Right cardiac atrium (tissue), 5 donors: ENCODE measurements at places on chromosomes 7 and 10.

DNA sequence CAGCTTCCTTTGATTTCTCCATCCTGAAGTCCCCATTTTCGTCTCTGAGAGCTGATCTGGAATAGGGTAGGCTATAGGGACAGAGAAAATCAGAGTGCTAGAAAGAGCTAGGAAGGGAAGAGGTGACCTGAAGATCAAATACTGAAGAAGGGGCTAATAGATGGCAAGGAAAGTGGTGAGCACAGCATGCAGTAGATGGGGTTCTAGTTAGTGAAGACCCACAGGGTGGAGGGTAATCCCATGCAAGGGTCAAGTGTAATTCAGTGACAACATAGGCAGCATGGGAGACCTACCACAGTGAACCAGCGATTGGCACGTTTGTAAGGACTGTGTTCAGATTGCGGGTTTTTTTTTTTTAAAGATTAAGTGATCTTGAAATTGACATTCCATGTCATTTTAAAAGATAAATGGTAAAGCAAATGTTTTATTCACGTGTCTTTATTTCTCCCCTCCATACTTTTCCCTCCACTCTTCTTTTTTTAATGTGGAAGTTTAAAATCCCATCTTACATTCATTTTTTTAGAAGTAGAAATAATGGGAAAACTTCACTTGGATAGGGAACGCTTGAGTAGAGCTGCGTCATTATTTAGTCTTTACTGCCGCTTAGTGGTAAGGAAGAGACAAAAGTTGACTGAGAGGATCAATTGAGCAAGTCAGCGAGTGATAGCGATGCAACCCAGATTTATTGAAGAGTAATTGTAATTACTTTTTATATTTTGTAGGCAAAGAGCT is 21.0 kb upstream of the ABI1 start:
- DNase-seq: no peak

- no peak for DNase-seq
Measured at GRCh38 chr7:55555160-55555559, 17.1 kb downstream of the VOPP1 start.

GRCh38 chr7:135320268-135320667 is 86.6 kb downstream of the STRA8 start:
- peak; percentile 89 for DNase-seq

- no peak for DNase-seq
Measured at GRCh38 chr10:69835233-69835632, 33.5 kb downstream of the COL13A1 start.

DNA sequence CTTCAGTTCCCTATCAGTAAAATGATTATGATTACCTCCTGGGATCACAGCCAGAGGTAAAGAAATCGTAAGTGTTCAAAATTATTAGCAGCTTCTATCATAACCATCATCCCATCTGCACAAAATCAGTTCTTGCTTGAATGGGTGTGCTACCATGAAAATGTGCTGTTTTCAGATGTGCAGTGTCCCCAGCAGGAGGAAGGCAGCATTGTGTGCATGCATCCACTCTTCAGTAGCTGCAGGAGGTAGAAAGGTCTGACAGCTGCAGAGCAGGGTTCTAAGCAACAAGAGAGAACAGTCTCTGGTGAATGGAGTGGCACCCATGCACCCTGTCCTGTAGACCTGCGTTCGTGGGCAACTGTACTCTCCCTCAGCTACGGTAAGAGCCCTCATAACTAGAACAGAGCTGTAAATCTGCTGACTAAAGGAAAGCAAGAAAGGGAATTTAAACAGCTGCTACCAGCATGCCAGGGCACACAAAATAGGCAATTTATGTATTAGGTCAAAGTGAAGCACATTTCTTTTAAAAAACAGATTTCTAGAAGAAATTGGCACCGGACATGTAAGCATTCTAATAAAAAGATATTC is 21.2 kb downstream of the VSTM2A start:
- DNase-seq: no peak

DNA sequence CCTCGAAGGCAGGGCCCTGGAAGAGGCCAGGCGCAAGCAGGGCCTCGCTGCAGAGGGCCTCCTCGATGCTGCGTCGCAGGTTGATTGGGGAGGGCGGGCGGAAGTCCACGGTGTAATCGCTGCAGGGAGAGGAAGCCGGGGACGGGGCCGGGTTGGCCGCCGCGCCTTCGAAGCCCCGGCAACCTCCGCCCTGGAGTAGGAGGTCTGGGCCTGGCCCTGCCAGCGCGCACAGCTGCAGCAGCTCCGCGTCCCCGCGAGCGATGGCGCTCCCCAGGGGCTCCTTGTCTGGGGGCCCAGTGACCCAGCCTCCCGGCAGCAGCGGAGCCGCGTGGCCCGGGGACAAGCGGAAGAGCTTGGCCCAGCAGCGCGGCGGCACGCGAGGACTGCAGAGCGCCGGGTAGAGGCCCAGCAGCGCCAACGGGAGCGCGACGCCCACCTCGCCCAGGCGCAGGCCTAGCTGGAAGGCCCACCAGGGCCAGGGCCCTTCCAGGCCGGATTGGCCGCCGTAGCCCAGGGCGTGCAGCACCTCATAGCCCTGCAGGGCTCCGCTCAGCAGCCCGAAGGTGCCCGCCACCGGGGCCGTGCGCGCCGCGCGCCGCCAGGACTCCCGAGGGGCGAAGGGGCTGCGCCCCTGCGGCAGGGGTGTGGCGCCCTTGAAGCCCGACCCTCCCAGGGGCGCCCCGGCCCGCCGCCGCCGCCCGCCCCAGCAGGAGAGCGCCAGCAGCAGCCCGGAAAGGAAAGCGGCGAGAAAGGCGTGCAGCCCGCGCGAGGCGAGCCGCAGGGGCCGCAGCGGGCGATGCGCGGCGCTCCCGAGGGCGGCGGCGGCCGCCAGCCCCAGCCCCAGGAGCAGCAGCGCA is 7.8 kb upstream of the RBM28 start:
- no peak for DNase-seq

DNA sequence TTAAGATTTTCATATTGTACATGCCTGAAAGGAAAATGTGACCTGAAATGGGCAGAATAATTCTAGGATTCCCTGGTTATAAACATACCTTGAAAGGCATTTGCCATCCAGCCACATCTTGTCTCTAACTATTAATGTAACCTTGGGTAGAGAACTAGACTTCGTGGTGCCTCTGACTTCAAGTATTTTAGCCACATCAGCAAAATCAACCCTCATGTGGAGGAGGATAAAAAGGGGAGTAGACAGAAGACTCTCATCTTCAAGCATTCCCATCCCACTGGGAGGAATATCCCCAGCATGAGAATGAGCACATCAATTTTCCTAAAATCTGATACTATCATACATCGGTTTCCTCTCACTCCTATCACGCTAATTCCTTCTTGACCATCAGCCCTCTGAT is 164.7 kb upstream of the NOBOX start:
- no peak for DNase-seq

- no peak for DNase-seq
Measured at GRCh38 chr10:43252166-43252782, 14.6 kb downstream of the RASGEF1A start.

- no peak for DNase-seq
Measured at GRCh38 chr10:71033396-71033980, 145.1 kb upstream of the PCBD1 start.

DNA sequence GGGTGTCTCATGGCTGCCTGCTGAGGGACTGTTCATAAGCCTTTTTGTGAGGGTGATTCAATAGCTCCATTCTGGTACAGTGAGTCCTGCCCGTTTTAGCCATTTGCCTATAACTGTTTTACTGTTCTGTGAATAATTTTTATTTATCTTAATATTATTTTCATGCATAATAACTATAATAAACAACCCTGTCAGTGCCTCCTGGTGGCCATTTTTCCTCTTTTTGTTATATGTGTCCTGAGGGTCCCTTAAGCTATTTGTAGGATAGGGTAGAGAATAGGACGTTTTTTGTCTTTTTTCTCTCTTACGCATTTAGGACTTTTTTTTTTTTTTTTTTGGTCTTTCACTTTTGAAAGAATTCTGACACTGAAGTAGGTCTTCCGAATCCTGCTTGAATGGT is 2.9 kb downstream of the C1QL3 start:
- no peak for DNase-seq

GRCh38 chr10:97520978-97521761 is 22.4 kb downstream of the UBTD1 start:
- no peak for DNase-seq

GRCh38 chr10:51972733-51973346 is 273.4 kb upstream of the CSTF2T start:
- DNase-seq: no peak

DNA sequence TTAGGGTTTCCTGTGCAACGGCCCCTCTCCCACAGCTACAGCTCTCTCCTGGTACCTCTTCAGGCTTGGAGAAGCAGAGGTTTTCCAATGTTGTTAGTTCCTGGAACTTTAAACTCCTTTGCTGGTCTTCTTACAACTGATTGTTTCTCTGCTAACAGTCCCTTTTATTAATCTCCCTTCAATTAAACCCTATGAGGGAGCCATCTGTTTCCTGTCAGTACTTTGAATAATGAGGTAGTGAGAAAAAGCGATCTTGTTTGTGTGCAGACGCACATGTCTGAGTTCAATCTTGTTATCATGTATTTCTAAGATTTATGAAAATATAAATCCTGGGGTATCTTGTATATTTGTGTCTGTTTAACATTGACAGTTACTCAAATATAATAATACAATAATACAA is 102.4 kb downstream of the MDFIC start:
- no peak for DNase-seq

GRCh38 chr7:98000356-98000755 is 10.4 kb upstream of the OCM2 start:
- DNase-seq: no peak

DNA sequence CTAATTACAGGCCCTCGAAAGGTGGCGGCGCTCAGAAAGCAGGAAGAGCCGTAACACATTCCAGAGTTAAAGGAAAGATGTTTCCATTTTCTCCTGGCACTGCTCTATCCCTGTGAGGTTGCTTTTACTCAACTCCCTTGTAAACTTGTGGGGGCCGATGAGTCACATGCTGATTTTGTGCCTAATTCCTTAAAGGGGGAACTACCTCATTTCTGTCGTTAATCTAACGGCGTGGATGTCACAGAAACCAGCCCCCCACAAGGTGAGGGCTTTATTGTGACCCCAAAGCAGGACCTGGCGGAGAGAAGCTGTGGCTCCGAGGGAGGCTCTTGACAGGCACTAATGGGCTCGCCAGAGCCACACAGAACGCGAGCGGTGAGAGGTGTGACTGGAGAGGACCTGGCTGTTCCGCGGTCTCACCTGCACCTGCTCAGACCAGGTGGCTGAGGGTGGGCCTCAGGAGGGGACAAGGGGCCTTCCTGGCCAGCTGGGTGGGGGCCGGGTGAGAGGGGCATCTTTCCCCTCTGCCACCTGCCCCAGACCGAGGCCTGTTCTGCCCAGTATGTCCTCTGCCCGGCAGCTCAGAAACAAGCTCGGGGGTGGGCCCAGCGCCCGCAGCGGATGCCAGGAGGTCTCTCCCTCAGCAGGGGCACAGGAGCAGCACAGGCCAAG is 50.9 kb downstream of the CALML3 start:
- peak; percentile 32 for DNase-seq

- no peak for DNase-seq
Measured at GRCh38 chr7:123994449-123994848, 38.4 kb downstream of the TMEM229A start.

DNA sequence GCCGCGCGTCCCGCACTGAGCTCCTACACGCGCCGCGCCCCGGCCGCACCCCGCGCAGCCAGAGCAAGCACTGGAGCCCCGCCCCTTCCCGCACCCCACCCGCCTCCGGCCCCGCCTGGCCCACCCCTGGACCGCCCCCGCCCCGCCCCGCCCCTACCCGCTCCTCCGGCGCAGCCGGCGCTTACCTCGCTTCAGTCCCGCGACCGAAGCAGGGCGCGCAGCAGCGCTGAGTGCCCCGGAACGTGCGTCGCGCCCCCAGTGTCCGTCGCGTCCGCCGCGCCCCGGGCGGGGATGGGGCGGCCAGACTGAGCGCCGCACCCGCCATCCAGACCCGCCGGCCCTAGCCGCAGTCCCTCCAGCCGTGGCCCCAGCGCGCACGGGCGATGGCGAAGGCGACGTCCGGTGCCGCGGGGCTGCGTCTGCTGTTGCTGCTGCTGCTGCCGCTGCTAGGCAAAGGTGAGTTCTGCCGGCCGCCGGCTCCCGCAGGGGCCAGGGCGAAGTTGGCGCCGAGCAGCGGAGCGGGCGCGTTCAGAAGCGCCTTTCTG is at the start of gene RET:
Gene RET (plus strand): TSS at position 194 of the 545 bp plus-strand sequence. CDS start 190 bp downstream, at position 384.
- DNase-seq: peak; percentile 39

- no peak for DNase-seq
Measured at GRCh38 chr10:7389844-7390243, 21.0 kb downstream of the SFMBT2 start.

DNA sequence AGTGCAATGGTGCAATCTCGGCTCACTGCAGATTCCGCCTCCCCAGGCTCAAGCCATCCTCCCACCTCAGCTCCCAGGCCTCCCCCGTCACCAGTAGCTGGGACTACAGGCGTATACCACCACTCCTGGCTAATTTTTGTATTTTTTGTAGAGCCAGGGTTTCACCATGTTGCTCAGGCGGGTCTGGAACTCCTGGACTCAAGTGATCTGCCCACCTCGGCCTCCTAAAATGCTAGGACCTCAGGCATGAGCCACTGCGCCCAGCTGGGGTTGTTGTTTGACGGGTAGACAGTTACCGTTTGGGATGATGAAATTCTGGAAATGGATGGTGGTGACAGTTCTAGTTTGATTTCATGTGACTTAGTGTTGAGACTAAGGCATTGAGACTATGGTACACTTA is 15.3 kb downstream of the CALML3 start:
- no peak for DNase-seq

GRCh38 chr10:27223964-27224363 is 16.6 kb downstream of the ACBD5 start:
- peak; percentile 51 for DNase-seq

DNA sequence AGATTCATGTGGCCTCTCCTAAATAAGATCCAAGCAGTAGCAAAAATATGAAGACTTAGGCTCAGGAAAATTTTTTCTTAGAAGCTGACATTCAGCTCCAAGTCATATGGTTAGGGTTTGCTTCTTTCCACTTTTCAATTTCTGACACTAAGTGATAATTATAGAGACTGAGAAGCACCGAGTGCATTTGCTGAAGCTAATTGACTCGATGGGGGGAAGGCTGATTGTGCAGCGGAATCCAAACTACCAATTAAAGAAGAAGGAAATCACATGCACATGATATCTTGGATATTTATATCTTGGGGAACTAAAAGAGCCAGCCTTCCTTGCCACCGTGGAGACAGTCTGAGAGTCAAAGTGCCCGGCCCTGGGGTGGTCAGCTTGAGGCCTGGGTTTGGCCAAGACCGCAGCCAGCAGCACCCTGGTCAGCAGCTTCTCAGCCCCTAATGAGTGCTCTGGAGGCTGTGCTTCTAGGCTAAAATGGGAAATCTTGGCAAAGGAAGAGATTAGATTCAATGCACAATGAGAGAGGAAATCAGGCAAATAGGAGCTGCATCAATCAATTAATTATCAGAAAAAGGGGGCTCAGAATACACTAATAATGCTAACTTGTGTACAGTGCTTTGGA is 589.3 kb downstream of the NRG3 start:
- DNase-seq: no peak

GRCh38 chr7:98202367-98203195 is 8.7 kb upstream of the BHLHA15 start:
- DNase-seq: peak; percentile 26
